Epithelial cell of esophagus (primary cell): ENCODE measurements at places on chromosomes 5 and 9.
A peak's percentile ranks its signal among the peaks of the same experiment; 100 is the strongest.

DNA sequence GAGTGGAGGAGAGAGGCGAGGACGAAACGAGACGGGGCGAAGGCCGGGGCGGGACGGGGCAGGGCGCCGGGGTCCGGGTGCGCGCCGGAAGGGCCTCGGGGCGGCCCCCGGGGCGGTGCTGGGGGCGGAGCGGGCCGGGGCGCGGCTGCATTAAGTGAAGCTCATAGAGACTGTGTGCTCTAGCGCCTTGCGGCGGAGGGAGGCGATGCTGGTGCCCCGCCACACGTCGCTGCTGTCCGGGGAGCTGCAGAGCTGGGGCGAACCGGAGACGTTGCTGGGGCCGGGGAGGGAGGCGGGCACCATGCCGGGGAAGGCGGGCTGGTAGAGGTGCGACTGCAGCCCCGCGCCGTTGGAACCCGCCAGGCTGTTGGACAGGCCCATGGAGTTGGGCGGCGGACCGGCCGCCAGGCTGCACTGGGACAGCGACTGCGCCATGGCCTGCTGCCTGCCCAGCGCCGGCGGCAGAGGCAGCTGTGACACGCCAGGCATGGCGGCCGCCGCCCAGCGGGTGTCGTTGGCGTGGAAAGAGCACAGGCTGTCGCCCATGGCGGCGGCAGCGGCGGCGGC lies 8.3 kb downstream of the OTP start:
- peak; percentile 16 for DNase-seq

DNA sequence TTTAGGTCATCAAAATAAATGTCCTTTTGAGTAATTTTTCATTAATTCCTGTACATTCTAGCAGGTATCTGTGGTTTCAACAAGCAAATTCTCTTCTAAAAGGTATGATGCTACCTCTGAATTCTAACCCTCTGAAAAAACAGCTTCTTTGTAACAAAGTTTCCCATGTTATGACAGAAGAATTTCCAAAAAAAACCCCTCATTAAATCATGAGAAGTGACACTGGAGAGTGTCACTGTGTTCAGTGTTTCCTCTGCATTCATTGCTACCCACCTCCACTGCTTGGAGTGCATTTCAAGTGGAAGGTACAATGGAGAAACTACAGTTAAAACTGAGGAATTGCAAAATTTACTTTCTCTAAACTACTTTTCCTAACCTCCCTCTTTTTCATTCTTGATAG lies 10.1 kb downstream of the CDKN2A start:
- no peak for DNase-seq

DNA sequence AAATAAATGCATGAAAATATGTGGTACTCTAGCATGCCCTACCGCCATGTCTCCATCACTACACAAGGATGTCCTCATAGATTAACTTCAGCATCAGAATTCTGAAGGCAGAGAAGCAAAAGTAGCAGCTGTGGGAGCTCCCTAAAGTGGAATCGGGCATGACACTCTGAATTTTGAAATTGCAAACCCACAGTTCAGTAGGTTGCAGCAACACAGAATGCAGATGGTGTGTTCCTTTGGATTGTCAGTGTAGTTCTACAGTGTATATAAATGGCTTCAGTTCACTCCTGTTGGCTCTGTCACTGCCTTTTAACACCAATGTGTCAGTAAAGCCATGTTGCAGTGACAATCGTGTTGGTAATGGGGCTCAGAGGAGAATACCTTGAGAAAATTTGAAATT lies 973.6 kb upstream of the WWC1 start:
- DNase-seq, result no peak

DNA sequence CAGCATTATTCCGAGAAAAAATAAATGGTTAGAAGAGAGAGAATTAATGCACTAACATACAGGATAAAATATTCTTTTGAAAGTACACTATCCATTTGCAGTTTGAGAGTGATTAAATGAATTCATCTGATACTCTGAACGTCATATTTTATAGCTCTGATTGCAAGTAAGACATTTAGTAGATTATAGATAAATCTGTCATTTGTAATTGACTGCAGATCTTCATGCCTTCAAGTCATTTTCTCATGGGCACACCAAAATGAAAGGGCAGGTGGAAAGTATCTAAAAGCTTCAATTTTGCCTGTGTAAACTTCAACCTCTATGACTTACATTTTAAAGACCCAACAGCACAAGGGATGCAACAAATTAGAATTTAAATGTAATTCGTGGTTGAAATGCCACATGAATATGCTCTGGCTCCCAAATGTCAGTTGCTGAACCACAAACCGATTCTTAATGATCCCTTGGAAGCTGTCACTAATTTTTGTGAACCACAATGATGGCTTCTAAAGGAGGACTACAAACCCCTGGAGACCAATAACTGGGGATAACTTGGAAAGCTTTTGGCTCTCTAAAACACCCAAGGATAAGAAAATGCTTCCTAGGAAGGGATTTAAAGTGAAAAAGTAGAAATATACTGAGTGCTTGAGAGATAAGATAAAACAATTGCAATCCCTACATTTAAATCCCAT lies 3.9 kb downstream of the TYRP1 start:
- no peak for DNase-seq

- no peak for DNase-seq
Measured at GRCh38 chr9:68739621-68740174, 34.7 kb downstream of the PIP5K1B start.

GRCh38 chr5:86879086-86879485 lies 261.3 kb downstream of the COX7C start:
- DNase-seq, result no peak

- DNase-seq, result no peak
Measured at GRCh38 chr5:176644294-176644693, 3.0 kb upstream of the TSPAN17 start.

- peak; percentile 90 for DNase-seq
Measured at GRCh38 chr5:130333089-130333488, 428.8 kb downstream of the CHSY3 start.

GRCh38 chr5:38339446-38339845 lies 81.1 kb downstream of the EGFLAM start:
- peak; percentile 3 for DNase-seq

DNA sequence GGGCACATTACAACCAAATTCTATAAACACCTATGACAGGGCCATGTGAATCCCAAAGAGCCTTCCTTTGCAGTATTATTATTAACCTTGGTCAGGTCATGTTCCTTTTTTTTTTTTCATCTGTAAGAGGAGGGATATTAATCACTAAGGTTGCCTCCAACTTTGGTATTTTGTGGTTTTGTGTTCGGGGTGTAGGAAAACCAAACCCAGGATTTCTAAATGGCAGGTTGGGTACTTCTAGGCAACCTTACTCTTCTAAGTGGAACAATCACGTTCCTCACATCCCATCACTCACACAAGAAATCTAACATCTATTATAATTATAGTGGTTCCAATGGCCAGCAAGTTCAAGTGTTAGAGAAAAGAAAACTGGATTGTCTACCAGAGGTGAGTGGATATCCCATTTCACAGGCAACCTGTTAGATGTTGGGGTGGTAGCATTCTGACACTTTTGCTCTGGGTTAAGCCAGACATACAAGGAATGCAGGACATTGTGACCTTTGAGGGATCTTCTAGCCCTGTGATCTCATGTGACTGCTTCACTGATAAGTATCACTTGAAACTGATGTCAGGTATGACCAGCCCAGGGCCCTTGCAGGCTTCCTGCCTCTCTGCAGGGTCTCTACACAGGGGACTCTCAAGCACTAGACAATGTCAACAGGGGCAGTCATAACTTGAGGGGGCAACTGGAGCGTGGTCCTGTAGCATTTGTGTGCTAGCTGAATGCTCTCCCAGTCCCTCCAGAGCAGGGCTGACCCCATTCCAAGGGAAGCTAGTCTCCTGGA lies 126.2 kb upstream of the VLDLR start:
- DNase-seq, result no peak

- DNase-seq, result peak; percentile 80
Measured at GRCh38 chr5:42889311-42889933, 77.7 kb upstream of the SELENOP start.
